ENCODE measurements at places on chromosomes 2 and 18.
A peak's percentile ranks its signal among the peaks of the same experiment; 100 is the strongest.

DNA sequence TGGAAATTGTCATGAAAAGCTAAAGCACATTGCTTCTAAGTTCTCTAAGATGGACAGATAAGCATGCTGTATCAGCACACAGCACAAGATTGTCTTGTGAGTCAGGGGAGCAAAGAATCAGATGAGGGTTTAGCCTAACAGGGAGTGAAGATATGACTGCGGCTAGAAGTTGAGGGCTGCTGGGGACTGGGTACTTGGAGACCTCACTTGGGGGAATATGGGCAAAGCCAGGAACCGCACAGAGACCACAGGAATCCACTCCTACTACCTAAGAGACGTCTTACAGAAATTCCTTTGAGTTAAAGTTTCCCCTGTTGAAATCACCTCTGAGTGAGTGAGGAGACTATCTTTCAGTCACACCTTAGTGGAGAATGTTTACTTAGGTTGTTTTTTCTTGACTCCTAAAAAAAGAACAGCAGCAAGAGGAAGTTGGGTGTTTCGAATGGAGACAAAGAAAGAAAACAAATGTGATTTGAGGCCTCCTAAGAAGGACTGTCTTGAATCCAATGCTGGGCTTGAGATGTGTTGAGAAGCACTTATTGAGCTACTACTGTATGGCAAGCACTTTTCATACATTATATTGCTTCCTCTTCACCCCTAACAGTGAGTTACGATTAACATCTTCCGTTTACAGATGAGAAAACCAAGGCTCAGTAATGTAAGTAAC lies 100.7 kb downstream of the ANKRD44 start:
- H3K36me3 ChIP-seq, result peaks cover 8% of the 10 kb centered on the region
- H3K4me3 ChIP-seq, result peak overlapping the region; percentile 69
- H3K27ac ChIP-seq, result peak overlapping the region; percentile 97

DNA sequence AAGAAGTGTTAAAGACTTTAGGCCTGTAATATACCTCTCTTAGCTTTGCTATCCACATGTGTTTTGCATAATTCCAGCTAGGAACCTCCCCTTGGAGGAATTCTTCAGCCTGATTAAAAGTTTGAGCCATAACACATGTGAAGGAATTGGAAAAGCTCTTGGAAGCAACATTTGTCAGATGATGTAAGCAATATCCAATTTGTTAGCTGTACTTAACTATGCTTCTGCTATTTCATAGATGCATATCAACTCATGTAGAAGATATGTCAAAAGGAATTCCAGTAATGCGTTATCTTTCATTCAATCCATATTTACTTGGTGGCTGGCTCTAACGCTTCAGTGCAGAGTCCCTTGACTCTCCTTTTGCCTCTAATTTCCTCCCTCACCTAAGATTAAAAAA lies 46.2 kb downstream of the PKP4 start:
- H3K36me3 ChIP-seq, result no peaks in the 10 kb centered on the region
- peaks cover 16% of the 10 kb centered on the region for H3K4me1 ChIP-seq
- no peak overlapping the region for H3K4me3 ChIP-seq
- H3K27me3 ChIP-seq, result no peaks in the 10 kb centered on the region
- no peak overlapping the region for H3K27ac ChIP-seq
- DNase-seq, result no peak

GRCh38 chr2:112690853-112691401 lies 29.9 kb upstream of the NT5DC4 start:
- H3K27me3 ChIP-seq, result no peaks in the 10 kb centered on the region
- DNase-seq, result peak; percentile 53
- no peaks in the 10 kb centered on the region for H3K36me3 ChIP-seq
- H3K27ac ChIP-seq, result peak overlapping the region; percentile 72

DNA sequence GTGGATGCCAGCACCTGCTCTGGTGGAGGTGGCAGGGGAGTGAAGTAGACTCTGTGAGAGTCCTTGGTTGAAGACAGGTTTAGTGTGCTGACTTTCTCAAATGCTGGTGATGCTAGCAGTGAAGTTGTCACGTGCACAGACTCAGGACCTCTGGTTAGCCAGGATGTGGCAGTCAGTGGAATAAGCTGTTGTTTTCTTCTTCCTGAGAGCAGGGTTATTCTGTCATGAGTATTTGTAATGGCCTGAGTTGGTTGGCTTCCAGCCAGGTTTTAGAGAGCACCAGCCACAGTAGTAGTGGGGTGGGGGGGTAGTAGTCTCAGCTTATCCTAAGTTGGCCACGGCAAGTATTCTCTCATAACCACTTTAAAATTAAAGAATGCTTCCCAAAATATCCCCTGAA lies 238.5 kb upstream of the FBXO11 start:
- no peaks in the 10 kb centered on the region for H3K27me3 ChIP-seq
- H3K36me3 ChIP-seq, result no peaks in the 10 kb centered on the region
- peaks cover 15% of the 10 kb centered on the region for H3K4me1 ChIP-seq

GRCh38 chr18:6571239-6571602 lies 156.5 kb upstream of the L3MBTL4 start:
- no peak overlapping the region for H3K4me3 ChIP-seq
- no peak overlapping the region for H3K27ac ChIP-seq
- peaks cover 2% of the 10 kb centered on the region for H3K27me3 ChIP-seq
- DNase-seq, result no peak

Data from activated T-helper 1 cell treated with anti-CD3 and anti-CD28 coated beads, Interleukin-12 subunit alpha, Interleukin-12 subunit beta, Interleukin-2, Interleukin-4 antibody, amounts not matched to agents 30 ng/mL and 10 ng/mL and 1 ng/mL, durations not matched to agents 14 hours and 24 hours and 36 hours (primary cell).